ENCODE measurements at places on chromosomes 12 and 14. TPM values are rescaled to one million over a fixed set of nuclear protein-coding genes. Genes with fewer than 3 reads are reported as not detected.

The MYL2 gene
- not detected for total RNA-seq

The WNT1 gene
- total RNA-seq: not detected

The SENP1 gene
- total RNA-seq: 21.3 TPM

DNA sequence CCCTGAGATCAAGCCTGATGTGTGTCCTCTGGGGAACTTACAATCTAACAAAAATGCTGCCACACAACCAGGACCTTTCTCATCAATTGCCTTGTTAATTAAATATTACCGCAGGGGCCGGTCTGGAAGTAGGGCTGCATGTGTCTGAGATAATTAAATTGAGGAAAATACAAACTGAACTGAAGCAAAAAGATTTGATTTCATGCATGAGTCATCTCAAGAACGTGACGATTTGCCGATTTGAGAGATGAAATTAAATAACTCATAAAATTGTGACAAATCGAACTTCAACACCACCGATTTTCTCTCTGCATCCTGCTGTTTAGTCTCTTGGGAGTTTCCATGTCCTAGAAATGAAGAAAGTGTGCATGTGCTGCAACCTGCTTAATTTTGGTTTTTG lies 94.6 kb upstream of the DAAM1 start:
- H3K27ac ChIP-seq: no peak overlapping the region
- DNase-seq: no peak
- H3K36me3 ChIP-seq: no peaks in the 10 kb centered on the region

- H3K27ac ChIP-seq: no peak overlapping the region
- no peaks in the 10 kb centered on the region for H3K4me1 ChIP-seq
- DNase-seq: peak; percentile 33
- no peak overlapping the region for H3K4me3 ChIP-seq
- H3K27me3 ChIP-seq: peaks cover 19% of the 10 kb centered on the region
- H3K36me3 ChIP-seq: peaks cover 54% of the 10 kb centered on the region
Measured at GRCh38 chr12:130026608-130027176, 122.9 kb upstream of the TMEM132D start.

DNA sequence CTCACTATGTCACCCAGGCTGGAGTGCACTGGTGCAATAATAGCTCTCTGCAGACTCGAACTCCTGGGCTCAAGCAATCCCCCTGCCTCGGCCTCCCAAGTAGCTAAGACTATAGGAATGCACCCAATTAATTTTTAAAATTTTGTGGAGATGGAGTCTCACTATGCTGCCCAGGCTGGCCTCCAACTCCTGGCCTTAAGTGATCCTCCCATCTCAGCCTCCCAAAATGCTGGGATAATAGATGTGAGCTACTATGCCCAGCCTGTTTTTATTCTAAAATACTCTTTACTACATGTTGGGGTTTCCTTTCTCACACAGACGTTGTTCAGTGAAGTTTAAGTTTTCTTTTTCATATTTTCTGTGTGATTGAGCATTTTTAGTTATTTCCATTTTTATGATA lies 60.9 kb upstream of the DUSP6 start:
- H3K27me3 ChIP-seq: no peaks in the 10 kb centered on the region
- H3K4me1 ChIP-seq: peaks cover 44% of the 10 kb centered on the region
- H3K27ac ChIP-seq: no peak overlapping the region
- no peak for DNase-seq
- H3K36me3 ChIP-seq: no peaks in the 10 kb centered on the region

- peak overlapping the region; percentile 97 for H3K4me3 ChIP-seq
- H3K27me3 ChIP-seq: no peaks in the 10 kb centered on the region
- H3K27ac ChIP-seq: peak overlapping the region; percentile 99
- H3K4me1 ChIP-seq: peaks cover 78% of the 10 kb centered on the region
Measured at GRCh38 chr14:21527318-21527679, 1.2 kb upstream of the SALL2 start.

DNA sequence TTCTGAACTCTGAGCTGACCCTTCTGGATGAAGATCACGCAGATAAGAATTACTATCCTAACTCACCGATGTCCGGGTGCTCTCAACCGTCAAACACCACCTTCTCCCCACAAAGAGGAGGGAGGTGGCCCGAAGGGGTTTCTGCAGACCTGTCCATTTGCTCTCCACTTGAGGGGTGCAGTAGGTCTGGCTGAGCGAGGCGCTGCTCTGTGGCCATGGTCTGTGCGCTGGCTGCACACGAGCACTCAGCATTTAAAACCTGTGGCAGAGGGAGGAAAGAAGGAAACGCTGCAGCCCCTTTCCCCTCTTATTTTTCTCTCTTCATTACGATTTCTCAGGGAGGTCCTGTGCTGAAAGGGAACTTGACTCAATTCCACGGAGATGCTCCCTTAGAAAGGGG lies 1.5 kb upstream of the HOXC13 start:
- no peak overlapping the region for H3K27ac ChIP-seq
- no peaks in the 10 kb centered on the region for H3K36me3 ChIP-seq
- DNase-seq: no peak
- no peak overlapping the region for H3K4me3 ChIP-seq
- H3K4me1 ChIP-seq: peaks cover 21% of the 10 kb centered on the region

- H3K4me3 ChIP-seq: no peak overlapping the region
- no peaks in the 10 kb centered on the region for H3K27me3 ChIP-seq
Measured at GRCh38 chr14:51834240-51834639, 26.2 kb upstream of the GNG2 start.

Measured in WTC11 (cell line).